H9 (cell line): ENCODE measurements at places on chromosomes 12 and 14.

- no peak for DNase-seq
Observed at GRCh38 chr14:29710015-29710414, 217.6 kb downstream of the PRKD1 start.

- DNase-seq: no peak
Observed at GRCh38 chr12:93714382-93714781, 37.2 kb downstream of the CRADD start.

- DNase-seq: no peak
Observed at GRCh38 chr14:68636597-68636996, 156.3 kb downstream of the ZFP36L1 start.

GRCh38 chr12:32454075-32454474, 54.7 kb downstream of the FGD4 start:
- no peak for DNase-seq

GRCh38 chr14:23067847-23068788, 10.8 kb upstream of the CDH24 start:
- no peak for DNase-seq

DNA sequence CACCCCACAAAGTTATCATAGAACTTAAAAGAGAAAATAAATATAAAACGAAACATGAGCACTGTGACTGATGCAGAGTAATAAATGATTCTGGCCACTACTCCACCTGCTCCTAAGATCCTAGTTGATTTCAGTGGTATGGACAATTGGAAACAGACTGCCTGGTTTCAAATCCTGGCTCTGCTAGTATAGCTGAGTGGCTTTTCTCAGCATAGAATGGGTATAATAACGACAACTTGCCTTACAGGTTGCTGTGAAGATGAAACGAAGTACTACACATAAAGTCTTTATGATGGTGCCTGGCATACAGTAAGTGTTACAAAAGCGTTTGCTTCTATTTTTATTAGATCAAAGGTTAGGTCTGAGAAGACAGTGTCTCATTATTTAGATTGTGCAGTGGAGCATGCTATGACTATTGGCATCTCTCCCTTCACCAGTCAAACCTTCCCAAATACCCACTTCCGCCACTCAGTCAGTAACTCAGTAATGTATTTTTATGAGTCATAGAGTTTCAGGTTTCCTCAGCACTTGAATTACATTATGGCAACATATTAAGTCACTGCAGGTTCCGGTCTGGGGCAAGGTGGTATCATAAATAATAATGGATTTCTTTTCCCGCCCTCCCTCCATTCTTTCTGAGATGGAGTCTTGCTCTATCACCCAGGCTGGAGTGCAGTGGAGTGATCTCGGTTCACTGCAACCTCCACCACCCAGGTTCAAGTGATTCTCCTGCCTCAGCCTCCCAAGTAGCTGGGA, 29.7 kb upstream of the NR2C1 start:
- no peak for DNase-seq

- no peak for DNase-seq
Observed at GRCh38 chr12:26680727-26681455, 152.1 kb downstream of the ITPR2 start.

GRCh38 chr12:32692358-32692757, 13.3 kb downstream of the DNM1L start:
- DNase-seq: no peak

GRCh38 chr12:25308756-25309155, 58.0 kb upstream of the KRAS start:
- no peak for DNase-seq

DNA sequence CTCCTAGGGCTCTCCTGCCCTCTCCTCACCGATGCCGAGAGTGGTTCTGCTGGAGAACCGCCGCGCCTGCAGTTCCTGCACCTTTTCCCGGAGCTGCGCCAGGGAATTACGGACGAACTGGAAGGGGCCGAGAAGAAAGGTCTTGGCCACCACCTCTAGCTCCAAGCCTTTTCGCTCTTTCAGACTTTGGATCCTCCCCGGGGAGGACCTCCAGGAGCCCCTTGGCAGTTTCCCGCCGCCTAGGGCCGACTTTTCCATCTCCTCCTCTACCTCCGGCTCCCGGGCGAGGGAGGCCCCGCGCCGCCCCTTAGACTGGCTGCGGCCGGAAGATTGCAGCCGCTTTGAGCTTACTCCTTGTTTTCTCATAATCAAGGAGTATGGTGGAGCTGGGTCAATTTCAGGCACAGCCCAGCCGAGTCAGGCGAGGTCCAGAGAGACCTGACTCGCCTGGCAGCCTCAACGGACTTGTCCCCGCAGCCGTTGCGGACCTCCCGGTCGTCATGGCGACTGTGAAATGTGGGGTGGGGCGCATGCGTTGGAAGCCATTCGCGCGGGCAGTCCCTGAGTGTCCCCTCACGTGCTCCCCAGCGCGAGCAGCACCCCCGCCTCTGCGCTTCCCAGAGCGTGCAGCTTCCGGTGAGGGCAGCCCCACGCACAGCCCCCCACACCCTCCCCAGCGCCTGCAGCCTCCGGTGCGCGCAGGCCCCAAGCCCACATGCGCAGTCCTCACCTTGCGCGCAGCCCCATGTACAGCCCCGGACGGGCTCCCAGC, at the start of gene DPY19L2:
DPY19L2 (minus strand) TSS at position 466 of the 772 bp plus-strand sequence; CDS start at position 366, 100 bp downstream.
- peak; percentile 88 for DNase-seq

DNA sequence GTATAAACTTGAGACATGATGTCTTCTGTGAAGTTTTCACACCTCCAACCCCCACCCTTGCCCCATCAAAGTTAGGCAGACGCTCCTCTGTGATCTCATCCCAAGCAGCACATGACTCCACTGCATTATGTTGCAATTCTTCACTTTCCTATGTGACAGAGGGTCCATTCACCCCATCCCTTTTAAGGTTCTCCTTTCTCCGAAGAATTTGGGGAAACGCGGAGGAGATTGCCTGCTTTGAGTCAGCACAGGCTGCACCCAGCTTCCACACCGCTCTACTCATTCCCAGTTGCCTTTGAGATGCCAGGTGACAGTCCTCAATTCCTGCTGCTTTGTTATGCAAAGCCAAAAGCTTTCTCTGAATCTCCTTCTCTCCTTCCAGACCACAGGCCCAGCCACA, 61.8 kb downstream of the PHLDA1 start:
- peak; percentile 80 for DNase-seq

GRCh38 chr12:106139422-106140171, 843 bp upstream of the NUAK1 start:
- DNase-seq: peak; percentile 95

DNA sequence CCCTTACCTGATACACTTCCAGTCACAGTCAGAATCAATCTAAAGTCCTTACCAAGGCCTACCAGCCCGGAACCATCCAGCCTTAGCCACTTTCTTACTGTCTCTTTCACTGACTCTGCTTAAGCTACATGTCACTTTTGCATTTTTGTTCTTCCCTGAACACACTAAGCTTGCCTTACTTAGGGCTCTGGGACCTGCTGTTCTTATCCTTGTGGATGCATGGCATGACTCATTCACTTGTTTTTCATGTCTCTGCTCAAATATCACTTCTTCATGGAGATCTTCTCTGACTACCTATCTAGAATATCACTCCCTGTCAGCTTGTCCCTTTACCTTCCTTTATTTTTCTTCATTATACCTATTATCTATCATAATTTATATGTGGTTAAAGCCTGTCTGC, 65.6 kb upstream of the ZDHHC17 start:
- no peak for DNase-seq

DNA sequence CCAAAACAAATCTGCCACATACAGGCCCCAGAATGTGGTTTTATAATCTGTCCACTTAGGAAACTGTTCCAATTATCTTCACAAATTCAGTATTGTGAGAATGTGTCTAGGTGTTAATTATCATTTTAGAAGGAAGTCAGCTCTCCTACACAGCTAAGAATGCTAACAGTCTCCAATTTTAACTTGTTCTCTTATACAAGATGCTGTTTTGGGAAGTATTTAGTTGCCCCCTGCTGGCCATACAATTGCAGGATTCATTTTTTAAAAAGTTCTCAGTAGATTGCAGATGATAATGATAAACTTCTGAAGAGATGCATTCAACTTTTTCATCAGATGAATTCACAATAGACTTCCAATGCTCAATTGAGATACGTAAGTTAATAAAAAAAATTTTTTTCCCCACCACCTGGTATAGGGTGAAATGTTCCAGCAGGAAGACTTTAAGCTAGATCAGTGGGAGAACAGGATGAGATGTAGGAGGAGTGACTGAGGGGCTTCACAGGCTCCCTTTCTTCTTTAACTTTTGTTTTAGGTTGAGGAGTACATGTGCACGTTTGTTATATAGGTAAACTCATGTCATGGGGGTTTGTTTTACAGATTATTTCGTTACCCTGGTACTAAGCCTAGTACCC, 27.3 kb upstream of the OSBPL8 start:
- DNase-seq: no peak

DNA sequence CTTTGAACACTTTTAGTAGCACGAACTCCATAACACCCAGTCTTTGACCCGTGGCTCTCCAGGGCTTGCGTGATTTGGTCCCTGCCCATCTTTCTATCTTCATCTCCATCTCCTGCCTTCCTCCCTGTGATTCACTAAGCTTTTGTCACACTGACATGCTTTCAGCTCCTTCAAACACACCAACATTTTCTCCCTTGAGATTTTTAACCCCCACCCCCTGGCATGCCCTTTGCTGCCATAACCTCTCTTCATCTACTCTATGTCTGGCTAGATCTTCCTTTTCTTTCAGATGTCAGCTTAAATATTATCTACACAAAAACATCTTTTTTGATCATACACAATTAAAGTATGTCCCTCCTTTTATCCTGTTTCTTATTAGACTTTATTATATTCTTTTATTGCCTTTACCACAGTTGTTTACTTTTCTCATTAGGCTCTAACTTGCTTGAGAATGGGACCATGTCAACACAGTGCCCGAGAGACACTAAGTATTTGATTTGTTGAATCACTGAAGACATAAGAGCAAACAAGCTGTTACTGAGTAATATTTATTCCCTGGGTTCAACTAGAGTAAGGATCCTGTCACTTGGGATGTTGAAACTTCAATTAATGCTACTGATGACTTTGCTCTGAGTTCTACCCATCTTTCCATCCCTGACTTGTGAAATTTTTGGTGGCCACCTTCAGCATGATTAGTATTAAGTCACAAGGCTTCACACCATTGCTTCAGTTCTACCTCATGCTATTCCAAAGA, 387.3 kb downstream of the LRIG3 start:
- DNase-seq: no peak

DNA sequence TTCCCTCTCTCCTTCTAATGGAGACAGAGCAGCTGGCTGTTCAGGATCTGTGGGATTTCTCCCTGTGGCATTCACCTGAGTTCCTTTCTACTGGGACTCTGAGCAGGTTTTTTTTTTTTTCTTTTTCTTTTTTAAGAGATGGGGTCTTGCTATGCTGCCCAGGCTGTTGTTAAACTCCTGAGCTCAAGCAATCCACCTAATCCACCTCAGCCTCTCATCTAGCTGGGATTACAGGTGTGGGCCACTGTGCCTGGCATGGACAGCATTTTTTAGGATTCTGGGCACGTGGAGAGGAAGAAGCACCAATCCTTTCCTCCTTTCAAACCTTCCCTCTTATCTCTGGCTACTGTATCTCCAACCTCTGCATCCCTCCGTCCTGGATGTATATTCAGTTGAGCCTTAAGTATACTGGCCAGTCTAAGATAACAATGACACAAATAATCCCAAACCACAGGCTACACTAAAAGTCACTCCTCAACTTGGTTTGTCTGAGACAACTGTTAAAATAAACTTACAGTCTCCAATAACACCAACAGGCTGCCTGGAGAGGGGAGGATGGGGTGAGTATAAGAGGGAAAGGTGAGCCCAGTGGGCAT, 16.4 kb upstream of the CELA1 start:
- no peak for DNase-seq

- DNase-seq: no peak
Observed at GRCh38 chr14:75018694-75019093, 16.0 kb downstream of the EIF2B2 start.

GRCh38 chr12:6376870-6377666, 1.7 kb upstream of the SCNN1A start:
- DNase-seq: no peak

DNA sequence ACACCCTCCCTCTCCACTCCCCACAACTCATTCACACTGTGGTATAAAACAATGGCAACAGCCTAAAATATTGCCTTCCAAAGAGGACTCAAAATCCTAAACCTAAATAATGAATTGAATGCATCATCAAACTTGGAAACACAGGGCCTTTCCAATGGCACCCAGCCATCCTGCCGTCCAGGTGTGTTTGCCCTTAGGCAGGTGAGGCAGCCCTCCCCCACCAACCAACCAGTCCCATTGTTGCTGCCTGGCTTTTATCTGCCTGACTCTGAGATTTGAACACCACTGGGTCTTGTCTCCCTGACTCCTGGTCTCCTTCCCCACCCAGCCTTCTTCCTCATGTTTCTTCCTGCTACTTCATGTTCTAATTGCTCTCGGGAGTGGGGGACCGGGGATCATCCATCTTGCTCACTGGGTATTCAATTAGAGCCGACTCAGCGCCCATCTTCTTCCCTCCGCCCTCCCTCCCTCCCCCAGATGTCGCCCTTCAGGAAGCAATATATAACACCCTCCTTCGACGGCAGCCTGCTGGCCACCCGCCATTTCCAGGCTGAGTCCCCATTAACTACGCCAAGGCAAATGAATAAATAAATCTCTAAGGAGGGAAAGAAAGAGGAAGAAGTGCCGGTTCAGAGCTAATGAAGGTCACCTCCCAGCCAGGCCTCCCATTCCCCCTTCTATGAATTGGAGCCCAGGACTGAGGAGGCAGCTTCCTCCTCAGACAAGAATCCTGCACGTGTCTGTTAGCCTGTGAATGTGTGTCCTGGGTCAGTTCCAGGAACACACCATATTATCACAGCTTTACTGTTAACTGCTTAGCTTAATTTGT, 36.3 kb upstream of the NTF3 start:
- DNase-seq: no peak

DNA sequence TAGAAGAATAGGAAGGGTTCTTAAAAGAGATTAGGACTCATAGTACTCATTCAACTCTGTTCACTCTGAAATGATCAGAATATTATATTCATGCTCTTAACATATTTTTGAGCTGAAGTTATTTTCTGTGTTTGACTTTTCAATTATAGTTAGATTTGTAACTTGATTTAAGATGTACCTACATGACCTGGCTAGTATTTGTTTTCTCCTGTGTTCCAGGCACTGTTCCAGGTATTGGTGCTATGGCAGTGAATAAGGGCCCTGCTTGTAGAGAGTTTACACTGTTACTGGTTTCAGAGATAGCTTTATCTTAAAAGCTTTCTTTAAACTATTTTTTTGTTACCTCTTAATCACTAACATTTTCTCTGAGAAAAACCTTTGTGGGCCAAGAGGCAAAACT, 19.1 kb upstream of the SLC17A8 start:
- no peak for DNase-seq
